ENCODE measurements at places on chromosomes 2 and 18.

- DNase-seq = no peak
These were observed 26.2 kb upstream of the SNED1 start for GRCh38 chr2:240972201-240972600.

DNA sequence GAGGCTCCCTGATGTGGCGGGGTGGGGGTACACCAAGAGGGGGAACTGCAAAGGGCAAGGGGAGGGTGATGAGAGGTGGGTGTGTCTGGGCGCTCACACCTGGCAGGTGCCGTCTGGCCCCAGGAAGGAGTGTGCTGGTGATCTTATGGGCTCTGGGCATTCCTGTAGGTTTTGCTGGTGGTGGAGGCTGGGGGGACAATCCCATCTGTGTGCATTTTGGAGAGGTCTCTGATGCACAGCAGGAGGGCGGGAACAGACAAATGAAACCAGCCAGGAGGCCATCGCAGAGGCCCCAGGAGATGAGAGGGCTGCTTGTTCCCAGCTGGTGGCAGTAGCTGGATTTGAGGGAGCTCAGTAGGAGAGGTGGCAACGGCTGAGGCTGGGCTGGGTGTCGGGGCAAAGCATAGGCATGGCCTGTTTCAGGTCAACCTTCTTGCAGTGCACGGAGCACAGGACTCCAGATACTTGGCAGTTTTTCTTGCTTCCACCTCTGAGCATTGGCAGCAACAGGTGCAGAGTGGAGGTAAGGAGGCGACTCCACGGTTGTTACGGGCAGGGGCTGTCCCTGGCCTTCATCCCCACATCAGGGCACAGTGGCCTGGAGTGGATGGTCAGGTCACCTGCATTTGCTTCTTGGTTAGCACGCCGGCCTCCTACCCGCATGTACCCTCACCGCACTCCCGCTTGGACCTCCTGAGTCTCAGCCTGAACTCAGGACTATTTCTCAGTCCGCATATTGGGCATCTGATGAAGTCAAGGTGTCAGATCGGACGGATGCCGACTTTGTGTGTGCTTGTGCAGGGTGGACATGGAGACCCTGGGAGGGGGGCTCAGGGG is 194.2 kb upstream of the HDAC4 start:
- DNase-seq = no peak

DNA sequence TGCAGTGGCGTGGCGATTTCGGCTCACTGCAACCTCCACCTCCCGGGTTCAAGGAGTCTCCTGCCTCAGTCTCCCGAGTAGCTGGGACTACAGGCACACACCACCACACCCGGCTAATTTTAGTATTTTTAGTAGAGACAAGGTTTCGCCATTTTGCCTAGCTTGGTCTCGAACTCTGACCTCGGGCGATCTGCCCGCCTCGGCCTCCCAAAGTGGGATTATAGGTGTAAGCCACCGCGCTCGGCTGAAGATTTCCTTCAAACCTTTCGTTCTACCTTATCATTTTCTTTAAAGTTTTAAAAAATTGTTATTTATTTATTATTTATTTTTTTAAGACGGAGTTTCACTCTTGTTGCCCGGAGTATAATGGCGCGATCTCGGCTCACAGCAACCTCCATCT is 979 bp upstream of the WDR43 start:
- no peak for DNase-seq

- DNase-seq = peak; percentile 24
These were observed 779 bp downstream of the DGKD start for GRCh38 chr2:233354971-233355574.

- DNase-seq = no peak
These were observed 17.7 kb downstream of the MBOAT2 start for GRCh38 chr2:8985561-8986326.

- no peak for DNase-seq
These were observed 57.6 kb upstream of the TWIST2 start for GRCh38 chr2:238790126-238790832.

- no peak for DNase-seq
These were observed 1.4 kb downstream of the MCM6 start for GRCh38 chr2:135874777-135875365.

GRCh38 chr18:12405066-12405465 is 2.7 kb upstream of the PRELID3A start:
- no peak for DNase-seq

DNA sequence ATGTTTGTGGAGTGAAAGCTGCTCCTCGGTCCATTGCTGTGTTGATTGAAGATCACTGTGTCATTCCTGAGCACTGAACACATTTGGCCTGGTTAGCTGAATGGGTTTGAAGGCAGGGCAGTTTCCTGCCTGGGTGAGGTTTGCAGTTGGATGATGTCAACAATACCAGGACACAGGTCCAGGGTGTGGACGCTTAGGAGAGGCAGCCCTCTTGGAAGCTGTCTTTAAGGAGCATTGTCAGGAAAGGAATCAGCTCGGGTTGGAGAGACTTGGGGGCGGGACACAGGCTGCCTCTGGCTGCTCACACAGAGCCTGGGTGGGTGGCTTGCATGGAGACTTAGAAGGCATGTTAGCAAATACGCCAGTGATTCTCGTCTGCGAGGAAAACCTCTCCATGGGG is 237.7 kb downstream of the SEPTIN10 start:
- DNase-seq = peak; percentile 21

DNA sequence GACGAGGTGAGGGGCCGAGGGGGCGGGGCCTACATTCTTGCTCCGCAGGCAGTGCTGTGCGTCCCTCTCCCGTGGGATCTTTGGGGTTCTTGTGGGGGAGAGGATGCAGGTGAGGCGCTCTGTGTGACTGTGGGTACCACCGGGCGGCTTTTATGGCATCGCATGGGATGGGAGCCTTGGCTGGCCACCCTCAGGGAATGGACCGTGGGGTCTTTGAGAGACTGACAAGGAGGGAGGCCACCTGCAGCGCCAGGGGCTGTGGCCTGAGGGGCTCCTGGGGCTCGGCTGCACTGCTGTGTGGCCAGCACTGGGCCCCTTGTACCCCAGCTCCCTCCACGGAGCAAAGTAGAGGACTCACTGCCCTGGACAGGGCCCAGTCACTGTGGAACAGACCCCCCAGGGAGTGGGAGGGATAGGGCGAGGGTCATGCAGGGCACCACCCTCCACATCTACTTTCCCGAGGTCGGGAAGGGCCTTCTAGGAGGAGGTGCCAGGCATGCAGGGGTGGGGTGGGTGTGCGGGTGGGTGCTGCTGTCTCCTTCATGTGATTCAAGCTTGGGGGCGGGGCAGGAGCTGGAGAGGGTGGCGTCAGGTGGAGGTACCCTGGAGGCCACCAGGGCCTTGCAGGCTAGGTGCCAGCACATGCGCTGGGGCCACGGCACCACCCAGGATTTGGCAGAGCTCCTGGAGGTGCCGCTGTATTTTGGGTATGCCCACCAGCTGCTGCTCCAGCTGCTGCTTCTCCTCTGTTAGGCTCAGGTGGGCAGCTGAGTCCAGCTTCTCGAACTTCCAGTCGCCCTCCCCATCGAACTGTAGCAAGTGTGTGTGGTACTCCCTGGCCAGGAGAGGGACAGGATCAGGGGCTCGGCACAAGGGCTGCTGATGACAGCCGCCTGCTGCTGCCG is 1072.4 kb downstream of the RPIA start:
- no peak for DNase-seq

DNA sequence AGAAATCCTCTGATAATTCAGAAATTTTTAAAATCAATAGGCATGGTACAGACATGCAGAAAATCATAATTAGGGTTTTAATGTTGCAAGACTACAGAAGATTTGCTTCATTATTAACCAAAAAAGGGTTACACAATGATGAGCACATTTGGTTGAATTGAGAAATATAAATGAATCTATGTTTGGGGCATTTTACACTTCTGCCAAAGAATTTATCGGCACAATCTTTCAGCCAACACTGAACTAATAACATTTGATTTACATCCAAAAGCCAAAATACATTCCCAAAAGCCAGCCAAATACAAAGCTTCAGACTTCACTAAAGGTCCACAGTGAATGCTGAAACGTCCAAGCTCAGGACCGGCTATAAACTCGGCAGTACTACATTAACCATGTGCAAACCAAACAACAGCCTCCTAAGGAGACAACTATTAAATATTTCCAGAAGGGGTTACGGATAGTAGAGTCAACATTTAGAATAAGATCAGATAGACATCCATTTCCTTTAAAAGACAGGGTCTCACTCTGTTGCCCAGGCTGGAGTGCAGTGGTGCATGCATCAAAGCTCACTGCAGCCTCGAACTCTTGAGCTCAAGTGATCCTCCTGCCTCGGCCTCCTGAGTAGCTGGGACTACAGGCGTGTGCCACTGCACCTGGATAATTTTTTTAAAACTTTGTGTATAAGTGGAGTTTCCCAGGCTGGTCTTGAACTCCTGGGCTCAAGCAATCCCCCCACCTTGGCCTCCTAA is 29.4 kb downstream of the SPRED2 start:
- DNase-seq = peak; percentile 41

GRCh38 chr2:74444498-74445318 is 3.0 kb upstream of the RTKN start:
- DNase-seq = no peak

- DNase-seq = no peak
These were observed 41.5 kb upstream of the MEP1B start for GRCh38 chr18:32148185-32148870.

DNA sequence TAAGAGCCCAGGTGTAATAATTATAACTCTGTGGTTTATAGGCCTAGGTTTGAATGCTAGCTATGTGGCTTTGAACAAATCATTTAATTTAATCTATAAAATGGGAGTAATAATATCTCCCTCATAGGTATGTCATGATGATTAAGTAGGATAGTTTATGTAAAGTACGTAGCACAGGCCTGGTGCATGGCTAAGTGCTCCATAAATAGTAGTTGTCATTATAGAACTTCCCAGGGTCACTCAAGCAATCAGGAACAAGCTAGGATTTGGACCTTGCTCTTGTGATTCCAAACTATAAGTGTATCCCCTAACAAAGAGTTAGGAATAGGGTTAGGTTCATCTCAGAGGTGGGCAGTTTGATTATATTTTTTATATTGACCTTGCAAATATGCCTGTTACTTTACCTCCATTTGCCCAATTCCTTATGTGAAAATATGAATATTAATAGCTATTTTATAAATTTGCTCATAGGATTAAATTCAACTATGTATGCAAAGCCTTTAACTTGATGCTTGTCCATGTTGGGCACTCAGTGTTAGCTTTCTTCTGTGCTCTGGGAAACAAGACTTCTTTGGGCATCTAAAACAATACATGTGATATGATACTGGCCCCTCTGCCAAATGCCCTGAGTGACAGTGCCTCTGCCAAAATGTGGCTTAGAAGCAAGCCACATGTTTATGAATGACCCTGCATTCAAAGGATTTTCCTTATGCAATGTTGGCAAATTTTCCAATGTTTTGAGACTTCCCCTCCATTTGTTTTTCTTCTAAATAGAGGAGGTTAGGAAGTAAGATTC is 353.6 kb downstream of the KIAA1328 start:
- no peak for DNase-seq

DNA sequence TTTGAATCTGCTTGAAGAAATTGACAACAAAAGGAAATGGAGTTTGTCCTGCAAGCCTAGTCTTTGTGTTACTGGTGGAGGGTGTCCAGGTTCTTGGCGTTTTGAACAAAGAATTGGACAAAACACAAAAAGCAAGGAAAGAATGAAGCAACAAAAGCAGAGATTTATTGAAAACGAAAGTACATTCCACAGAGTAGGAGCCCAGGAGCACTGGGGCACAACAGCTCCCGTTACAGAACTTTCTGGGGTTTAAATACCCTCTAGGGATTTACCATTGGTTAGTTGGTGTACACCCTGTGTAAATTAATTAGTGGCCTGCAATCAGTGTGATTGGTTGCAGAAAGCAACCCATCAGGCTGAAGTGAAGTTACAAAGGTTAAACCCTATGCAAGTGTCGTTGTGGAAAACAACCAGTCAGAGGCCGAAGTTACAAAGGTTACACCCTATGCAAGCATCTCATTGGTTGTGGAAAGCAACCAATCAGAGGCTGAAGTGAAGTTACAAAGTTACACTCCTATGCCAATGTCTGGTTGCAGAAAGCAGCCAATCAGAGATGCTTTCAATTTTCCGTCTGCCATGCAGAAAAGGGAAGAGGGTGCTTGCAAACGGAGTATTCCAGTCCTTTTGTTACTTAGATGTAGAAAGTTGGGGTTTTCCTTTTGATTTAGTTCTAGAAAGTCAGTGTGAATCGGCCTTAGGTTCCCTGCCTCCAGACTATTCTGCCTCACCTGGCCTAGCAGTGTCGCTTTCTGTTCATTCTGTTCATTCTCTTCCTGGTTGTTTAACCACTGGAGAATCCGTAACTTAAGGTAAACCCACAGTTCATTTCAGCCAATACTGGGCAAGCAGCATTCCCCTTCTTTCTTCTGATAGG is 47.6 kb upstream of the PTH2R start:
- DNase-seq = peak; percentile 34

GRCh38 chr2:61549546-61549945 is 11.4 kb upstream of the XPO1 start:
- no peak for DNase-seq

DNA sequence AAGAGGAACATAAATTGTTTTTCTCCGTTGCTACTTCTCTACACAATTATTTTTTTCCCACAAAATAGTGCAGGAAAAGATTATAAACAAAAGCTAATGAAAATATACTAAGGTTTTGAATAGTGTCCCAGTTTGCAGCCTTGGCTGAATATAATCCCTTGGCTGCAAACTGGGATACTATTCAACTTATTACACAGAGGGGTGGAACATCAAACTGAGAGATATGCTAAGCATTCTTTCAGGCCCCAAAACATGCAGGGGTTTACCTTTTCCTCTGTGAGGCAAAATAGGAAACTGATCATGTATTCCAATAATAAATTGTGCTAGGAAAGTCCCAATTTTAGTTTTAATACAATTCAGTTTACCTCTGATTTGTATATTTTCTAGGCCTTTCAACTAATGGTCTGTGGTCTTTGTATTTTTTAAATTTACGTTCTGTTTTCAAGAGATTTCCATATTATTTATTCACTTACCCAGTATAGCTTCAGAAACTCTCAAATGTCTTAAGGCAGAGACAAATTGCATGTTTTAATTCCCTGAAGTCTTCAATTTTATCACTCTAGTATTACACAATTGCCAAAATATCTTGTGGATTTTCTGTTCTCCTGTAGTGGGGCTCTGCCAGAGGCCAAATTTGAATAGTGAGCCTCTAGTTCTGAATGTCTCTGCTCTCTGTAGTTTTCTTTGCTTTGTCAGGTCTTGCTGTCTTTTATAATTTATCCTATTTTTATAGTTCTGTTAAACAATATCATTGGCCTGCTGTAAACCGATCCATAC is 63.9 kb downstream of the PPP1R1C start:
- no peak for DNase-seq

- DNase-seq = no peak
These were observed 16.7 kb downstream of the ZCCHC2 start for GRCh38 chr18:62539284-62540165.

DNA sequence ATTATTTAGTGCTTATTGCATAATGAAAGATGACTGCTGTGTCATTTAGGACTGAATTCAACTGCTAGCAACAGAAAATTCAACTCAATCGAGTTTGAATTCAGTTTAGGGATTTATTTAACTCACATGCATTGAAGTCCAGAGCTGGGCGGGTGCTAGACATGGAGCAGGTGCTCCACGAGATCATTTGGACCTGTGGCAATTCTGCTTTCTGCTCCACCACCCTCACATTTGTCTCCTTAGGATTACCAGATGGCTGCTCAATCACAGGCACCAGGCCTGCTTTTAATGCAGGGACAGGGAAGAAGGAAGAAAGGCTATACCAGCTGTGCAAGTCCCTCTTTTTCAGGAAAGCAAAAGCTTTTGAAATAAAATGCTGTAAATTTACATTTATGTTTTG is 572.9 kb upstream of the SLC8A1 start:
- no peak for DNase-seq

All from fibroblast of pulmonary artery (primary cell).